Cardiac septum (tissue), 1 donor: ENCODE measurements at places on chromosomes 6 and 20. TPM values are rescaled to one million over a fixed set of nuclear protein-coding genes. Genes with fewer than 3 reads are reported as not detected.

Gene TSPO2
- total RNA-seq, result not detected

DNA sequence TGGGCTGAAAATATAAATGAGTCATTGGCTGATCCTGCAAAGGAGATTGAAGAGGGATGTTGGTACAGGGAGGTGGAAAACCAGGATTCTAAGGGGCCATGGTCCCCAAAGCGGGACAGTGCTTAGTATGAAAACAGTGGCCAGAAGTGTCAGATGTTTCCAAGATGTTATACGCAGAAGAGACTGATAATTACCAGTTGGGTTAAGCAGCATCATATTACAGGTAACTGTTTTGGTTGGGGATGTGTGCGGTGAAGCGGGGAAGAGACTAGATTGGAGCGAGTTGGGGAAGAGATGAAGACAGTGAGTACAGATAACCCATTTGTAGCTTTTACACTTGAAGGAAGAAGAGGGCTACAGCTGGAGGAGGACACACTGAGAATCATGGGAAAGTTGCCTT is 80.8 kb downstream of the PLEKHG1 start:
- DNase-seq, result no peak

DNA sequence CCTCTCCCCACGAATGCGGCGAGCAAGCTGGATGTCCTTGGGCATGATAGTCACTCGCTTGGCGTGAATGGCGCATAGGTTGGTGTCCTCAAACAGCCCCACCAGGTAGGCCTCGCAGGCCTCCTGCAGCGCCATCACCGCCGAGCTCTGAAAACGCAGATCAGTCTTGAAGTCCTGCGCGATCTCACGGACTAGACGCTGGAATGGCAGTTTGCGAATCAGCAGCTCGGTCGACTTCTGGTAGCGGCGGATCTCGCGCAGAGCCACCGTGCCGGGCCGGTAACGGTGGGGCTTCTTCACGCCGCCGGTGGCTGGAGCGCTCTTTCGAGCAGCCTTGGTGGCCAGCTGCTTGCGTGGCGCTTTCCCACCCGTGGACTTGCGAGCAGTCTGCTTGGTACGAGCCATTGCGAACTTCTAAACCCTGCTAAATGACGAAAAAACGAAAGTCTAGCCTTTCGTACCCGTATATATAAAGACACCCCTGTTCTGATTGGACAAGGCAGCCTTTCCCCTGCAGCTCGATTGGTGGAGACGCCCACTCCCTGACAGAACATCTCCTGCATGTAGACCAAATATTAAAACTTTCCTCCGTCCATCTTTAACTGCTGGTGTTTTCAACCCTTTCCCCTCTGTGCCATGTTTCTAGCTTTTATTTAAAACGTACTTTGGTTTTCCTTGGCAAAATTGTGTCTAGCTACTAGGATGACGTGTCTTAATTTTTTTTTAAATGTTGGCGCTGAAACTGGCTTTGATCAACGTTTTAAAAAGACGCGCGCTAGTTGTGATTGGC is 109.8 kb downstream of the HFE start:
- DNase-seq, result peak; percentile 84

DNA sequence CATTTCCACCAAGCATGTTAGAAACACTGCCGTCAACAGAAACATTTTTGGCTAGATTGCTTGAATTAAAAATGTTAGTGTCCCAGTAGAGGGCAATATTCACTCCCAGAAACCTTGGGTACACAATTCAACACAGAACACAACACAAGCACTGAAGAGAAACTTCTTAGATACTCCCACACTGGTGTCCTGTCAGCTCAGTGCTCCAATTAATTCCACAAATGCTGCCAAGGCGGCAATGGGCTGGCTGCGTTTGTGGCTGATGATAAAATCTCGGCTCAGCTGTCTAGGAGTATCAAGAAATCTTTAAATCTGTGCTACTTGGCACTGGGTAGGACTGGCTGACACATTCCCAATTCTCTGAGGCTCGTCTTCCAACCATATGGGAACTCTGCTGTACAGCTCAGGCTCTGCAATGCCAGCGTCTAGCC is 39.3 kb downstream of the BEND3 start:
- DNase-seq, result no peak
